ENCODE measurements at places on chromosomes 12 and 14.

DNA sequence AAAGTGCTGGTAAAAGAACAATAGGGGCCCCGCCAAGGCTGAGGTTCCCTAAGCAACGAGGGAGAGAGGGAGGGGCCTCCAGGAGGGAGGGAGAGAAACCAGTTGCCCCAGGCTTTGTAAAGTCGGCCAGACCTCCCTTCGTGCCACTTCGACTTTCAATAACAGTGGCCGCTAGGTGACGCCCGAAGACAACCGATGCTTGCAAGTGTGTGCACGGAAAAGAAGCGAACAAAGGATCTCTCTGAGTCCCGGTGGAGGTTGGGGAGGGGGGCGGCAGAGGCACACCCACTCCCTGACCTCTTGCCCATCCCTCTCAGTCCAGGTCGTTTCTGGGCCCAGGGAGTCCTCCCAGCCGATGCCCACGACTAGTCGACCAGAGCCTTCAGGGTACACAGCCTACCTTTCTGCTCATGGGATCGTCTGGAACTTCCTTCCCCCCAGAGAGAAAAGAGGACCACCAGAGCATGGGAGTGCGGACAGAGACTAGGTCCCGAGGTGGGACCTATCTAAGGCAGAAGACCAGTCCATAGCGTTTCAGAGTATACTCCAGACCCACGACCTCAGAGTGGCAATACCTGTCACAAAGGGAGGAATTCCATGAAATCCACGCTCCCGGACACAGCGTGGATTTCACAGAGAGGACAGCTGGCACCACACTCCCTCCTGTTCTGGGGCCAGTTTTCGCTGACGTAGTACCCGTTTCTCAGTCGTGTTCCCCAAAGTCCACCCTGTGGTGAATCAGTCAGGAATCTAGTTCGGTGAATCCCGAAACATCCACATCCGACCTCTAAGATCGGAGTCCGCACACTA is 262.7 kb upstream of the ALG10B start:
- DNase-seq, result no peak

DNA sequence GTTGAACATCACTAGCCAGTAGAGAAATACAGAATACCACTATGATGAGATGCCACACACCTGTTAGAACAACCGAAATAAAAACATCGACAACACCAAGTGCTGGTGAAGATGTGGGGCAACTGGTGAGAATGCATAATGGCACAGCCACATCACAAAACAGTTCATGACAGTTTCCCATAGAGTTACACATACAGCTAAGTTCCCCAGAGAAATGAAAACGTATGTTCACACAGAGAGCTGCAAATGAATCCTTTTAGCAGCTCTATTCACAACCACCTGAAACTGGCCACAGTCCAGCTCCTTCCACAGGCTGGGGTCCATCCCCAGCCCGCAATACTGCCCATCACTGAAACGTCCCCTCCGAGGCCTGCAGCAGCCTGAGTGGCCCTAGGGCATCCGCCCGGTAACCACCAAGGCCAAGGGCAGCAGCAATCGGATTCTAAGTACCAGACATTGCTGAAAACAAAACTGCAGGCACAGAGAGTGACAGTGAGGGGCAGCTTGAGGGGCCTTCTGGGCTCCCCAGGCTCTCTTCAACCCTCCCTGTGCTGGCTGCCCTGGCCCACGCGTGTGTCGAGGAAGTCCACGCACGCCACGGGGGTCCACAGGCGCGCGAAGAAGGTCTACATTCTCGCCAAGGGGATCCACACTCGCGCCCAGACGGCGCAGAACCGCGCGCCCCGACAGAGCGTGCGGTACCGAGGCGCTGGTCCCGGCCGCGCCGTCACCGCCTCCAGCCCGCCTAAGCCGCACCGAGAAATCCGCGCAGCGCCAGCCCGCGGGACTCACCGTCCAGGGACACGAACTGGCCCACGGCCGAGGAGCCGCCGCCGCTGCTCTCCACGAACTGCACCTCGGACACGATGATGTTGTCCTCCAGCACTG is 903 bp downstream of the BRF1 start:
- no peak for DNase-seq

DNA sequence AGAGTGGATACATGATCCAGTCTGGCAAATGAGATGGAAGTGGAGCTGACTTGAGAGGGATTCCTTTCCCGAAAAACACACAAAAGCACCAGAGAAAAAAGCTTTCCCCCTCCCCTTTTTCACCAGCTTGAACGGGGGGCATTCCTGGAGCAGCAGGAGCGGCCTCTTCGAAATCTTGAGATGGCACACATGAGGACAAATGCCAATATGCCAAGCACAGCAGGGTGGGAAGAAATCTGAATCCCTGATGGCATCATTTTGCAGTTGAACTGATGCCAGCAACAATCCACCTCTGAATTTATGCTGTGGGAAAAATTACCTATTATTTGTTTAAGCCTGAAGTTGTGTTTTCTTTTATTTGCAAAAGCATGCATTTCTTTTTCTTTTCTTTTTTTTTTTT is 29.7 kb upstream of the BICD1 start:
- DNase-seq, result no peak

DNA sequence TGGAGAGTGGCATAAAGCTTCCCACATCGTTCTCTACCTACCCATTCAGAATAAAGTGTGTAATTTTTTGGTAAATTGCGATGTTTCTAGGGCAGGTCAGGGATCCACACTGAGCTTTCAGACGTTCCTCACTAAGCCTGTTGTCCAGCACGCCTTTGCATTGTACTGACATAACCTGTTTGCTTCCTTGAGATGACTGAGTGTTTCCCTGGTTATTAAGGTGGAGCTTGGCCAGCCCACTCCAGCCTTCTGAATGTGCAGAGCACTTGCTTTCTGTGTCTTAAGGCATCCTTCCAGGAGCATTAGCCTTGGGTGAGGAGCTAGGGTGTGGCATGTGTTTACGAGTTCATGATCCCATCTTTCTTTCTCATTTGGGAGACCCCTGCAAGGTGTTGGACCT is 96.4 kb downstream of the TMEM260 start:
- no peak for DNase-seq

DNA sequence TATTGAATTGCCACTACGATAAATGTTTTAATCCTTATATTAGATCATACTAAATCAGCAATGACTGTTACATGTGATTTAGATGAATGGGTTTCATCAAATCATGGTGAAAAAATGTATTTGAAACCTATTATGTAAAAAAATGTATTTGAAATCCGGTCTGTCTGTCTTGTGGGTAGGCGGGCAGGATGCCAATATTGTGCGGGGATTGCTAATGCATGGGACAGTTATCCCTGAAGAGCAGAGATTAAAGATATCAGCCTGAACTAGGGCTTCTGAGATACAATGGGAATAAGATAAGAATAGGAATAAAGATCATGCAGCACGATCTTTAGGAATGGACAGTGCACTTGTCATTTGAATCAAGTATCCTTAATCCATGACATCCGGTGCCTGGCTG is 134.0 kb downstream of the PRKCH start:
- no peak for DNase-seq

- no peak for DNase-seq
Observed at GRCh38 chr12:93827669-93828068, 150.5 kb downstream of the CRADD start.

- peak; percentile 42 for DNase-seq
Observed at GRCh38 chr14:69685218-69685616, 73.8 kb downstream of the SUSD6 start.
